ENCODE measurements at places on chromosomes 5 and 9.
A peak's percentile ranks its signal among the peaks of the same experiment; 100 is the strongest.

GRCh38 chr5:180782748-180783147 is 19.9 kb downstream of the MGAT1 start:
- DNase-seq, result no peak

DNA sequence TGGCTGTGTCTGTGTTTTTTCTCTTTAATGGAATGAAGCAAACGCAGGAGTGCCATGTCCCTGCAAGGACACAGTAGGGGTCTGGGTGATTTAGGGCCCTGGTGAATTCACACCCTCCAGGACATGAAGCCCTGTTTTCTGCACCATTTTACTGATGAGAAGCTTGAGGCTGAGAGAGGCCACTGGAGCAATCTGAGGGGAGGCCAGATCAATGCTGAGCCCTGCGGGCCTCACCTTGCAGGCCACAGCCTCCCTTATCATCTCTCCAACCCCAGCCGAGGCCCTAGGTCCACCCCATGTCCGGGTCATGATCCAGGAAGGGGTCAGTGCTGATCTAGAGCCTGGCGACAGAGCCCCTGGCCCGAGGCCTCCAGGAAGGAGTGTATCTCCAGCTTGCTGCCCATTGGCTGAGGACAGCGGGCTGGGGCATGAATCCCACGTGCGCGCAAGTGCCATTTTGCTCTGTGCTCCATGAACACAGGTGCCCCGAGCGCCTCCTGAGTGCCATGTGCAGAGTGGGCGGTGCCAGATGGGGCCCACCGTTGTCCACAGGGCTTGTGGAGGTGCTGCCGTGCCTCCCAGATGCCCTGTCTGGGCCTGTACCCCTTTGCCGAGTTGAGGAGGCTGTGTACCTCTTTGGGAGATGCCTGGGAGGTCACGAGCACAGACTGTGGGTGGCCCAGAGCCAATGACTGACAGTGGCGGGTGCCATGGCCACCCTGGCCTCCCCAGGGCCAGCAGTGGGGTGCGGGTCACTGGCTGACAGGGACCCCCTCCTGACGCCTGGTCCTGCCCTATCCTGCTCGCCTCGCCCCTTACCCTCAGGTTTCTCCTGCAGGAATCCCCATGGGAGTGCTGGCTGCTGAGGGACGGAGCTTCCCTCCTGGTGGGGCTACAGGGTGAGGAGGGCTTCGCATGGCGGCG is 32.3 kb upstream of the LPCAT1 start:
- no peak for DNase-seq

- no peak for DNase-seq
These were observed at the start of gene FOXD1 for GRCh38 chr5:73448463-73449136. TSS of gene FOXD1 (minus strand) at chr5:73448777. CDS start at chr5:73448362, 415 bp downstream.

DNA sequence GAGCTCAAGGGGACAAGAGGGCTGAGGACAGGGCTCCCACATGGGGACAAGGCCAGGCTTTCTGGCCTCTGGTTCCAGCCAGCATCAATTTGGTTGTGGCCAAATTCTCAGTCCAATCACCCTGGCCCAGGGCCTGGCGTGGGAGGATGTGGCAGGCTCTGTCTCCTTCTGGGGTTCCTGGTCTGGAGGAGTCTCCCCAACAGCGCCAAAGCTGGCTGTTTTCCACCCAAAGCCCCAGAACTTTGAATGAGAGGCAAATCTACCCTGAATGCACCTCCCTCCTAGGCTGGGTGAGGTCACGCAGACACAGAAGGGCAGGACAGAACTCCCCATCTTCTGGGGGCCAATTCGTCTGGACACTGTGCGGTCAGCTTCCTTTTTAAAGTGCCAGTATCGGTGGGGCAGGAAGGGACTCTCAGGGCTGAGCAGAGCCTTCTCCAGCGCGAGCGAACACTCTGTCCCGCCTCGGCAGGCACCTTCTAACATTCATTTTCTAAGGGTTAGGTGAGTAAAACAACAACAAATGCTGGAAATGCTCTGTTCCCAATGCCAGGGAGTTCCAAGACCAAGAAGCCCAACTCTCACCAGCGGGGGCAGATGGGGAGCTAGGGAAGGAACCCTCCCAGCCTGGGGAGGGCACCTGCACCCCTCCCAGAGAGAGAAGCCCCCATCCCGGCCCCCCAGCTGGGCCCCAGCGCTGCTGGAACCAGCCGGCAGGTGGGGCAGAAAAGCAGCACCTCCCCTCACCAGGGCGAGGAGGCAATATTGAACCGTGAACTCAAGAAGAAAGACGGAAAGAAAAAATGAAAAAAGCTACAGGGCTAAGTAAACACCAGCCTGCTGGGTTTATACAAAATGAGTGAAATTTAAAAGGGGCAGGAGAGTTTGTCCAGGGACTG is 3.7 kb upstream of the DPM2 start:
- no peak for DNase-seq

DNA sequence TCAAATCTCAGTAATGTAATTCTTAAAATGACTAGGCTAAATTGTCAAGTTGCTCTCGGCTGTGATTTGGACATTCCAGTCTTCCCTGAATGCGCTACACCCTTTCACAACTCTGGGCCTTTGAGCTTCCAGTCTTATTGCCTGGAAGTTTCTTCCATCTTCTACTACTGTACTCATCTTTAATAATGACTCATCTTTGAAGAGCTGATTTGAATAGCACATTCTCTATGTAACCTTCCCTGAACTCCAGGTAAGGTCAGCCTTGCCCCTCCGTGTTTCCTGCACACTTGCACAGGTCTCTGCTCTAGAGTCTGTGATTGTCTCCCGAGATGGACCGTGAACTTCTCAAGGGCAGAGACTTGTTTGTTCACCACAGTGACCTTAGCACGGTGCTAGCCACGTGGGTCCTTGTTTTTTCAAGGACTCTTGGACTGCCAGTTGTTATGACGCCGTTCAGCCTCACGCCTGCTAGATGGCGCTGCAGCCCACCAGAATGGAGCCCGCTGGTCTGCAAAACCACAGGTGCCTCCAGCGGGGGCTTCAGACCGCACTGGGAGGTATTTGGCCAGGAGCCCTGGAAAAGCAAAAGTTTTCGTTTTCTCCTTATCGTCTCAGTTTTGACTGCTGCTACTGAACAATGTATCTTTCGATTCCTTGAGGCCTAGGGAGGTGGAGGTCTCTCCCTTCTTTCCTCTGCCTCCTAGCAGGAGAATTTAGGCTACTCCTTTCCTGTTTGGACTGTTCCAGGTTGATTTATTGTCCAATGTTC is 44.4 kb downstream of the SEC61B start:
- DNase-seq, result peak; percentile 30

DNA sequence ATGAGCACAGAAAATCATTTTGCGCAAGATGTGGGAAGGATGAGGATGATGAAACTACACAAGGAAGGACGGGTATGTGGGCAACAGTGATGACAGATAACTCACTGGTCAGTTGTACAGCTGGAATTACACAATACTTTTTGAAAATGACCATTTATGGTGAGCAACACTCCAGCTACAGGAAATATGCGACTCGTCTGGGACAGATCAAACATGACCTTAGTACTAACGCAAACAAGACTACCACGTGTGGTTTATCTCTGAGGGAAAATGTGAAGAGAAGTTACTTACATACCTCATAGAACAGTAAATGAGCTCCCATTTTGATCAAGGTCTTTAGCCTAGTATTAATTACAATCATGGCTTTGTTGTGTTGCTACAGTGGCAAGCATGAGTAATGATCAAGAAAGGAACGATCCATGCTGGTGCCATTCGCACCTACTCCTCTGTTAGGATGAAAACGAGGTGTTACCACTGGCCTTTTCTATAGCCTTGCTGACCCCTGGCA is 456.9 kb downstream of the BNC2 start:
- DNase-seq, result no peak

DNA sequence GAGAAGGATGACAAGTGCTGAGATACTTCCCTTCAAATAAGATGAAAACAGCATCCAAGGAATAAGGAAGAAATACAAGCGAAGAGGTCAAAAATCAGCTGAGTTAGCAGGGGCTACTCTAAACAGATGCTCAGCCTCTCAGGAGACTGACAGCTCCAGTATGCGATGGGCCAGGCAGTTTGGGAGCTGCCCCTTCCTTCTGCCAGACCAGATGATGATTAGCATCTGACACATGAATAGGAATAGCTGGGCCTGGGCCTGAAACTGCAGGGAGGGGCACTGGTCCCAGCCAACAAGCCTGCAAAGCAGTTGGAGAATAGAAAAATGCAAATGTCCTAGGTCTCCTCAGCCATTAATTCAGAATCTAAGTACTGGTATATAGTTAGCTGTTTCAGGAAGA is 13.1 kb upstream of the MAP3K1 start:
- DNase-seq, result no peak

DNA sequence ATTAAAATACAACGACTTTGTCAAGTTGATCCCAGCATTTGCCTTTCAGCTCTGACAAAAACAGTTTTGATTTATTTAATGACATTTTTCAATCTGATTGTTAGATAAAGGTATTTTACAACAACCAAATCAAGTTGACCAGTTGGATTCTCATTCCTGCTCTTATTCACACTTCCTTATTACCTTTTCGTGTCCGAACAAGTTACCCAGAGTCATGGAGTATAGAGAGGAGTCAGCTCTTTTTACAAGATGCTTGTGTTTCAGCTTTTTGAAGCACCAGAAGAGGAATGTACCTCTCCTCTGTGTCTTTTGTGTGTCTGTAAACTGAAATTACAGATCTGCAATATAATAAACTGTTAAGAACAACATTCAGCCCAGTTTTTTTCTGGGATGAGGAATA is 151.3 kb upstream of the TMEM161B start:
- DNase-seq, result no peak

- no peak for DNase-seq
These were observed 61.0 kb downstream of the LPAR1 start for GRCh38 chr9:110977259-110977709.

DNA sequence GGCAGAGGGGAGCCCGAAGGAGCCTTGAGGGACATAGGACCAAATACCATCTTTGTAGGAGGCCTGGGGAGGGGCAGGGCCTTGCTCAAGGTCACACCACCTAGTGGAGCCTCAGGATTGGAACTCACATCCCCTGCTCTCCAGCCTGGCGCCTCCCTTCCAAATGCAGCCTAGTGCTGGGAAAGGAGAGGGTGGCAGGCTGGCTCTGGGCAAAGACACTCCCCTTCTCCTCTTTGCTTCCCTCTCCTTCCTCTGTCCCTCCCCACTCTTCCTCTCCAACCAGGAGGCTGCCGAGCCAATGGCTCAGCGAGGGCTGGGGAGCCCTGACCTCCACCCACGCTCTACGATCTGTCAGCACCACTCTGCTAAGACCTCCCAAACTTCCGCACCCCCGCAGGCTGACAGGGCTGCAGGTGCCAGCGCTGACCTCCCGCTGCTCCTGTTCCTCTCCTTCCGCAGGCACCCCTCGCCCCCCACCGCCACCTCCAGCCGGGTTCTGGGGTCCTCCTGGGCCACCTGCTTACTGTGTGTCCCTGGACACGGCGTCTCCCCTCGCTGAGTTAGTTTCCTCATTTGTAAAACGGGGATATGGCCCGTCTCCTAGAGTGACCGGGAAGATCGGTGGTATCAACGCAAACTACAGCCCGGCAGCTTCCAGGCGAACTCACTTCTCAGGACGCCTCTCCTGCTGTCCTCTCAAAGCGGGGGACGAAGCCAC is 52.9 kb downstream of the C9orf50 start:
- peak; percentile 60 for DNase-seq

GRCh38 chr9:78050421-78050820 is 18.8 kb upstream of the GNAQ start:
- no peak for DNase-seq

DNA sequence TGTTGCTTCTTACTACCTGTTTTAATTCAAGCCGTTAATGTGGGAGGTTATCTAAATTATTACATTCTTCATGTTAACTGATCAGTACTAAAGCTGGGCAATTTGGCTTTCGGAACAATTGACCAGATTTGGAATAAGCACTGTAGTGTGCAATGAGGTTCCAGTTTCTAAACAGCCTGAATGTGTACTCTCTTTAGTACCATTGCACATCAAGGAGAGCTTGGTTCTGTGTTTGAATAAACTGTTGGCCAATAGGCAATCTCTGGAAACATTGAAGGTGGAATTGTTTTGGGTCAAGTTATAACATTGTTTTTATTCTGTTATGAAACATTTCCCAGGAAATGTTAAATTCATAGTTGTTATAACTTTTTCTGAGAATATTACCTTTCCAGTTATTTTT is 105.2 kb downstream of the PBX3 start:
- no peak for DNase-seq

GRCh38 chr5:67880876-67881275 is 334.7 kb upstream of the PIK3R1 start:
- no peak for DNase-seq

DNA sequence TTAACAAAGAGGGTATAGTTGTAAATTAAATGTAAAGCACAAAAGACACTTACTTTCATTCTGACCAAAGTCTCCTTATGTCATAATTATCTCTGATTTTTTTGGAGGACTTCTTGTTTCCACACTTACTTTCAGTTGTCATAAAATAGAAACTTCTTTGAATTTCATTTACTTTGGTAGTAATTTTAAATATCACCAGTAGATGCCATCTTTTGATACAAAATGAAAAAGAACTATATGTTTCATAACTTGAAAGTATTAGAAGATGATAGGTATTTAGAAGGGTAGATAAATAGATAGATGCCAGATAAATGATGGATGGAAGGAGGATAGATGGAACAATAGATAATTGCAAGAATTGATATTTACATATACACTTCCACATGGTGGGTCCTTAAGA is 1865.3 kb upstream of the CDH9 start:
- DNase-seq, result no peak

DNA sequence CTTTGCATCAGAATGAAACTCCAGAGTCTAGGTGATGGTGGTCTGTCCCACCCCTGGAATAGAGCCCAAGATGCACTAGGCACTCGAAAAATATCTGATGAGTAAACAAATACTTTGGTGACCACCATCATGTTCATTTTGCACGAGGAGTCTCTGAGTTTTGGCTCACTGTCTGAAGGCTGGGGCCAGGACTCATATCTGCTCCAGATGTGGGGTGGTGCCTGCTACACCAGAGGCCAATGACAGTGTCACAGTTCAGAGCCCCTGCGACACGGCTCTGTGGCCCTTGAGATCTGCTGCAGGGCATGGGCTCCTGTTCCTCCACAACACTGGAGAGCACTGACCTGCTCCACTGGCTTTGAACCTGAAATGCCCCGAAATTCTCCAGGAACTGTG is 164.6 kb downstream of the ROR2 start:
- DNase-seq, result no peak

- DNase-seq, result no peak
These were observed 17.8 kb downstream of the SERINC5 start for GRCh38 chr5:80238097-80238496.

DNA sequence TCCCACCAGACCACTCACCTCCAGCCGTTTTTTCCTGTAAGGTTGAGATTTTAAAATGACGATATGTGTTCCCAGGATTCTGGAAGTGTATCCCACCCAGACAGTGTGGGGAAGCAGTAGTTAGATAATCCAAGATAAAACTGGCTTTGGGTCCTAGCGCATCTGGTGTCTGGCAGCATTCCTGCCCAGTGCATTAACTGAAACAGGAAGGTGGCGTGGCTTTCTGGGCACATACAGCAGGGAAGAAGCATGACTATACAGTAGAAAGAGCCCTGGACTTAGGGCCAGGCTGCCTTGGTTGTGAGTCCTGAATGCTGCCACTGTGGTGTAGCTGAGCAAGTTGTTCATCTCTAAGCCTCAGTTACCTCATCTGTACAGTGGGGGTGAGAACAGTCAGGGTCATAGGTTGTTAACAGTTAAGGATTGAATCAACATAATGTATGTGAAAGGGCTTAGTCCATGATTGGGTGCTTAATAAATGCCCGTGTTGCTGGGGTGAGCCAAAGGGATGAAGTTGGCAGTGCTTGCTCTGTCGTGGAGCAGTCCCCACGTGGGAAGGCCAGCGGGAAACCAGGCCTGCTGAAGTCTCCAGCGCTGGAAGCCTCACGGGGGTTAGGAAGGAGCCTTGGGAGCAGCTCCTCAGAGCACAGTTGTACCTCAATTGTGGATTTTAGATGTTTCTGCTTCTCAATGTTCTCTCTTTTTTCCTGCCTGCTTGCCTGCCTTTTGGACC is 18.0 kb downstream of the CLTA start:
- no peak for DNase-seq

All from caudate nucleus (tissue), 63 donors.